Psoas muscle (tissue), 8 donors: ENCODE measurements at places on chromosomes 7 and 10. TPM values are rescaled to one million over a fixed set of nuclear protein-coding genes. Genes with fewer than 3 reads are reported as not detected.
A peak's percentile ranks its signal among the peaks of the same experiment; 100 is the strongest.

TMEM176A gene
- 3.6 TPM for total RNA-seq

UNCX gene
- total RNA-seq, result not detected

AHR gene
- 8.9 TPM for total RNA-seq

DNA sequence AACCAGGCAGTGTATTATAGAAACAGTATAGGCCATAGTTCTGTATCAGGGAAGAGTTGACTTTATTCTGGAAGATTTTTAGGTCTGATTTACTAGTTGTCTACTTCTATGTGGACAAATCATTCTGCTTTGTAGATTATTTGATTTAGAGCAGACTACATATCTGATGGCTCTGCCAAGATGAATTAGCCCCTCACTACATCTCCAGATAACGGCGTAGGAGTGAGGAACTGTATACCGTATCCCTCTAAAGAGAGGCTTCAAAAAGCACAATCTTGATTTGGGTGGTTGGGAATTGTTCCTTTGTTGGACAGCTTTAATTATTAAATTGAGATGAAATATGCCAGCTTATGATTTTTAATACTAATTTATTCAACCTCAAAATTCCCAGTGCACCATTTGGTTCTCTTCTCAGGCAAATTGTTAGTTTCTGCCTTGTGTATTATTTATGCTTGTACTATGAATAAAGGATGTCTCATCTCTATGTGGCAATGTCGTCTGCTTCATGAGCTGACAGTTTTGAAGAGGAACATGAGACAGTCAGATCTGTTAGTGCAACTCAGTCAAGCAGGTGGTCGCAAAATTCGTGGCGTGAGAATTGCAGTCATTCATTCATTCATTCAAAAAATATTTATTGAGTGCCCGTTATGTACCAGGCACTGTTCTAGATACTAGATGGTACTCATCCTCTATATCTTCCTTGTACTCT, 422.8 kb downstream of the EXOC4 start:
- DNase-seq, result no peak
- peaks cover 7% of the 10 kb centered on the region for H3K4me1 ChIP-seq
- no peaks in the 10 kb centered on the region for H3K27me3 ChIP-seq
- no peak overlapping the region for H3K27ac ChIP-seq
- H3K36me3 ChIP-seq, result no peaks in the 10 kb centered on the region

DNA sequence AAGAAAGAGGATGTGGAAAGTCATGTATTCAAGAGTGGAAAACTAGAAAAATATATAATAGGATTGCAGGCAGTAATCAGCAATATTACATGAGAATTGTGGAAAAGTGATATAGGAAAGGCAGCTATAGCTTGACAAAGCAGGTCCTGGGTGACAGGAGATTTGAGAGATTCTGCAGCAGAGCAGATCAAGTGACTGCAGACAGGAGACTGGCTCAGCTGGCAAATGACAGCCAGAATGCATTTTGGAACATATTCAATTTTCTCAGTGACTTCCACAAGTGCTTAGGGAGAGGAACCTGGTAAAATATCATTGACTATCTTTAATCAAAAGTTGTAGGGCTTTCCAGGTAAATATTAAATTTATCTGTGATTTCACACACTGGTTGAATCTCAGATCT, 260.5 kb upstream of the CACNA2D1 start:
- no peak overlapping the region for H3K27ac ChIP-seq
- H3K4me1 ChIP-seq, result no peaks in the 10 kb centered on the region
- no peak for DNase-seq
- H3K4me3 ChIP-seq, result no peak overlapping the region
- H3K36me3 ChIP-seq, result no peaks in the 10 kb centered on the region

GRCh38 chr10:77163670-77164348, 473.8 kb downstream of the KCNMA1 start:
- H3K4me1 ChIP-seq, result peaks cover 10% of the 10 kb centered on the region
- H3K27me3 ChIP-seq, result no peaks in the 10 kb centered on the region
- peak overlapping the region; percentile 28 for H3K27ac ChIP-seq
- no peak overlapping the region for H3K4me3 ChIP-seq
- peak; percentile 71 for DNase-seq
- no peaks in the 10 kb centered on the region for H3K36me3 ChIP-seq

DNA sequence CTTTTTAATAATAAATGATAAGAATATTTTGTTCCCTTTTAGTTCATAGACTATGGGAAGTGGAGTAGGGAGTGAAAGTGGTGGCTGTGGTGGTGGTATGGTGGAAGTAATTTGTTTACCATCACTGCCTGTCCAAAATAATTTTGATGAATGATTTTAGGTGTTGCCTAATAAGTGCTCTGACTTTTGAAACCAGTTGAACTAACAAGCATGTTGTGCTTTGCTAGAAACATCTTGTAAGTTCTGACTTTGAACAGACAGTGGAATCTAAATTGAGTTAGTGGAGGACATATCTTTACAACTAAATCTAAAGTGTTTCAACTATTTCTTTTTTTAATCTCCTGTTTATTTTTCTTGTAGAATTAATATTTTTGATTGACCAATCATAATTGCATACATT, 49.7 kb downstream of the ZEB1 start:
- DNase-seq, result no peak
- H3K4me3 ChIP-seq, result no peak overlapping the region
- H3K27ac ChIP-seq, result no peak overlapping the region
